ENCODE measurements at places on chromosomes 7 and 10.

- no peak for DNase-seq
Measured at GRCh38 chr10:97270523-97271154, 21.8 kb downstream of the ARHGAP19 start.

DNA sequence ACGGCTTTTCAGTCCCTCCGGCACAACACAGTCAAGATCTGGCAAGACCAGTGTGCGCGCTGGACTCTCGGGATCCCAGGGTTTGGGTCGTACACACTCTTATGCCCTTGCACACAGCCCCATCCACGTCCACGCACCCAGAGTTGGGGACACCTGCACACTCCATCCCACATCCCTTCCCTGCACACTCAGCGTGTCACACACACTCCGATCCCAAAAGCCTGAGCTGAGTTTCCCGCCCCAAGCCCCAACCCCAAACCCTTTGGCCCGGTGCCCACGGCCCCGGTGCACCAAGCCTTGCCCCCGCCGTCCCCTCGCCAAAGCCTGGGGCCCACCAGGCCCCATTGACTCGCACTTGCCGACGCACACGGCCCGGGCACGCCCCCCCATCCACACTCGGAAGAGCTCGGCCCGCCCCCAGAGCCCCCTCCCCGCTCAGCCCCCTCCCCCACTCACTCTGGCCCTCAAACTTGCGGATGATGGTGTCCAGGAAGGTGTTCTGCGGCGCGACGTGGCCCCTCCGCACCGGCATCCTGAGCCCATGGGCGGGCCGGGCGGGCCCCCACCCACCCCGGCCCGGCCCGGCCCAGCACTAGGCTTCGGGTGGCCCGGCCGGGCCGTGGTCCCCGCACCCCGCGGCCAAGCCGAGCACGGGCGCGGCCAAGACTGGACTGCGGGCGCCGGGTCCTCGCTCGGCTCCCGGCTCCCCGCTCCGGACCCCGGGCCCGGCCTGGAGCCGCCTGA lies 567 bp downstream of the KCNH2 start:
- DNase-seq = no peak

GRCh38 chr7:54701982-54702381 lies 57.0 kb downstream of the SEC61G start:
- DNase-seq = no peak

- DNase-seq = no peak
Measured at GRCh38 chr7:18927134-18927533, 190.3 kb downstream of the TWIST1 start.

DNA sequence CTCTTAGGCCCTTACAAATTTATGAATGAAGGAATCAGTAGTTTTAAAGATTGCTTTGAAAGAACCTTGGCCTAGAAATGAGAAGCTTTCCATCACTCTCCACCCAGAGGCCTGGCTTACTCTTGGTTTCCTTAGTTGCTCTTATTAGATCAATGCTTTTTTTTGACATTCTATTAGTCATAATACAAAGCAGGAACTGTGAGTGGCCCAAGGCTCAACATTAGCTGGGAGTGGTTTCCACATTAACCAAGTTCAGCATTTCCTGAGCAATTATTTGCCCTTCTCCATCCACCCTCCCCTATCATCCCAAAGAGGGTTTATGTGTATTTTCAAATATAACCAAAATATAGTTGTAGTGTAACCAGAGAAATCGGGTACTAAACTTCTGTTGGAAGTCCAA lies 103.4 kb upstream of the FAM204A start:
- no peak for DNase-seq

DNA sequence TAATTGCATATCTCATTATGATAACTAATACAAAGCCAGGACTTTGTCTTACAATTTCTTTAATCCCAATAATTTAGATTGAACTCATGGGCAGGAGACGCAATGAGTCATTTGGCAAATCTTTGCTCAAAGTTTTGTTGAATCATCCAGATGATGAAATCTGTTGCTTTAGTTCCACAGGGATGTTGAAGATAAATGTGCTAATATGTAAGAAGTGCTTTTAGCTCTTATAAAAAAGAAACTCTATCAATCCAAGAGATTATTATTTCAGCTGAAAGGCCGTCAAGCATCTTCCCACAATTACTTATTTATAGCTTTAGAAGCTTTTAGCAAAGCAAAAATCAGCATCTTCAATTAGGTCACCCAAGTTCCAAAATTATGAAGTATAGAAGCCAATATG lies 36.8 kb upstream of the ANK3 start:
- no peak for DNase-seq

GRCh38 chr7:144474363-144474762 lies 70.9 kb upstream of the NOBOX start:
- no peak for DNase-seq
